GM04504 (cell line): ENCODE measurements at places on chromosomes 7 and 10.

DNA sequence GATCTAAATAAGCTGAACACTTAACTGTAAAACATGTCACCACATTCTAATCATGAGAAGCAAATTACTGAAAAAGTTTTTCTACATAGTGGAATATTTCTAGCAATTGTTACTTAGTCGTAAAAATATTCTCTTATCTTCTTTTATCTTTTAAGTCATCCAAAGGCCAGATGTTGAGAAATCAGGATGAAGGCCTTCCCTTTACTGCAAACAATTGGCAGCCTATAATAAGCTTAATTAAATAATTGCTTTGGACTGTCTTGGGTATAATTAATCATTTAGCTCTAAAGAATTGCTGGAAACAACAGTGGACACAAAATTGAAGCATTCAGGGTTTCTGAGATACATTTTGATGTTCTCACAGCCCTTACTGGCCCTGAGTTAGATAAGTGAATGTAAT, 226.5 kb downstream of the FANK1 start:
- no peak for DNase-seq

DNA sequence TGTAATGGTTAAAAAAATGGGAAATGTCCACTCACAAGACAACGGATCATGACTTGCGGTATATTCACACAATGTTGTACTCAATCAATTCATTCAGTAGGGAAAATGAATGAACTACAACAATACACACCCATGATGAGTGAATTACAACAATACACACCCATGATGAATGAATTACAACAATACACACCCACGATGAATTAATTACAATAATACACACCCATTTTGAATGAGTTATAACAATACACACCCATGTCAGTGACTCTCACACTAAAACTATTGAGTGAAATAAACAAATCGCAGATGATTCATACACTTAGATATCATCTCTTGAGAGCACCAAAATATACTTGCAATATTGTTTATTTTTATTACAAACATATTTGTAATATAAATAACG, 174.6 kb downstream of the FRMD4A start:
- no peak for DNase-seq

DNA sequence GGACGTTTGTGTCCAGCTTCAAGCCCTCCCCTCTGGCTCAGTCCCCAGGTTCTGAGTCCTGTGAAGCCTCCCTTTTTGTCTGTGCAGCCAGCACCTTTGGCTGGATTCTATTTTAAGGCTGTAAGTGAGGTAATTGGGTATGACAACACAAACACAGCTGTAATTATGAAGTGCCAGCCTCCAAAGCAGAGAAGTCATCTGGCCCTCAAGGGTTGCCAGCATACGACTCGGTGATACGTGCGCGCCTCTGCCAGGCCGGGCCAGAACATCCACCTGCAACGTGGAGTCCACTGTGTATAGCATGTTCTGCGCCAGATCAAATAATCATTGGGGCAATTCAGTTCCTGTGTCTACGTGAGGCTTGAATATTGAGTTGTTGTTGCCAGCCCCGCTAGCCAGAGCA, 6.7 kb upstream of the FAM180A start:
- DNase-seq = no peak

GRCh38 chr10:112615269-112615668, 168.3 kb downstream of the VTI1A start:
- no peak for DNase-seq

DNA sequence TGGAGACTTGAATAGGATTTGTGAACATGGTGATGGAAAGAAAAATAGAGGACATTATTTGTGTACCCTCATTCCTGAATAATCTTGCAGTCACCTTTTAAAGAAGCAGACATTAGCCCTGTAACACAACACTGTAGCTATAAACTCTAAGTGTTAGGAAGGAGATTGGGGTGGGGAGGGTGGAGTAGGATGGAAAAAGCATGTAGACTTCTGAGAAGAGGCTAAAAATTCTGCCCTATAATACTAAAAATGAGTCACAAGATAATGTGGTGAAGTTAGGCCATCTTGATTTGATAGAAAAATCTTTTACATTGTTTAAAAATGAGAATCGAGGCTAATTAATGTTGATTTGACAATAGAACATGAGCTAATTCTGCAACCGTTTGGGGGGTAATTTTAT, 128.8 kb downstream of the LCOR start:
- DNase-seq = no peak

DNA sequence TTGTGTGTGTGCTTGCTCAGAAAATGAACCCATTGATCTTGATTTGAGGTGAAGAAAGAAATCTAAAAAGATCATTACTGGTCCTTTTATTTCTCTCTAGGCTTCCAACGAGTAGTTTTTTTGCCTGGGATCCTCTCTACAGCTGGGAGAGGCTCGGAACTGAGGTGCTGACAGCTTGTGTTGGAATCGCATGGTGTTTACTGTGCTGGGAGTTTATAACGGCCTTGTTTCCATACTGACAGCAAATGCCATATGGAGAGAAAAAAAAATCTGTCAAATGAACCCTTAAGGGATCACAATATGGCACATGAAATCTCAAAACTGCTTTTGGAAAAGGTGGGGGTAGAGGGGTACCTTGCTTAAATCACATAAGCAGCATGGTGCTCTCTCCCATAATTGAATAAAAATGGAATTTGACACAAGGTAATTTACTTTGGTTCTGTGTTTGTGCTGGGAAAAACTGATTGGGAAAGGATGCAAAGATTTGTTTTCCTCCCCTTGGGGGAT, 165.0 kb downstream of the RGS10 start:
- DNase-seq = no peak

GRCh38 chr10:43679509-43679908, 30.8 kb upstream of the ZNF32 start:
- no peak for DNase-seq

- no peak for DNase-seq
Measured at GRCh38 chr7:130444234-130444633, 3.4 kb upstream of the CEP41 start.

GRCh38 chr10:87759551-87759950, 58.5 kb downstream of the ATAD1 start:
- DNase-seq = no peak

- no peak for DNase-seq
Measured at GRCh38 chr7:7183838-7184463, 1.6 kb downstream of the C1GALT1 start.

- no peak for DNase-seq
Measured at GRCh38 chr7:93937818-93938217, 16.3 kb downstream of the GNG11 start.
